Stimulated activated naive CD4-positive, alpha-beta T cell treated with Interleukin-2 at 50 U/mL for 16 hours (primary cell): ENCODE measurements at places on chromosomes 12 and 14.

DNA sequence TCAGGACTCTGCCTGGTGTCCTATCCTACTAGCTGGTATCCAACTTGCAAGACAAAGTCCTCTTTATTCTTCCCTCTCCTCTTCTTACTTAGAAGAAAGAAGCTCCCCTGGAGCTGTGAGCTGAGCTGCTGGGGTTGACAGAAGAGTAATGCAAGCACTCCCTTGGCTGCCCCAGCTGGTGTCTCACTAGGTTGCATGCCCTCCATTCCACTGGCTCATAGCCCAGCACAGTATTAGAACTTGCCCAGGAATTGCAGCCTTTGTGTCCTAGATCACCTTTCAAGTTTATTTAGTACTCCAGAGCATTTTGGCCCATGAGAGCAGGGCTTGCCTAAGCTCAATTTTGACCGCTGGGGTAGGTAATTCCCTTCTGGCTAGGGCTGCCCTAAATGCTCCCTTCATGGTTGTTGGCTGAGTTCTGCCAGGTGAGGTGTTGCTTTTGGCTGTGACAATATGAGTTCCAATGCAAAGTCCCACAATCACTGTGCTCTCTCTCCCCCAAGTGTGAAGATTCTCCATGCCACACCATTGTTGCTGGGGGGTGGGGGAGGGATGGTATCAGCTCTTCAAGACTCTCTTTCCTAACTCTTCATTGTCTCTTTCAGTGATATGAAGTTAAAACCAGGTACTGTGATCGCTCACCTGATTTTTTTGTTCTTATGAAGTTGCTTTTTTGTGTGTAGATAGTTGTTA is 317.4 kb upstream of the DDHD1 start:
- DNase-seq = no peak

GRCh38 chr14:73339206-73339605 is 101.9 kb downstream of the PAPLN start:
- DNase-seq = no peak

DNA sequence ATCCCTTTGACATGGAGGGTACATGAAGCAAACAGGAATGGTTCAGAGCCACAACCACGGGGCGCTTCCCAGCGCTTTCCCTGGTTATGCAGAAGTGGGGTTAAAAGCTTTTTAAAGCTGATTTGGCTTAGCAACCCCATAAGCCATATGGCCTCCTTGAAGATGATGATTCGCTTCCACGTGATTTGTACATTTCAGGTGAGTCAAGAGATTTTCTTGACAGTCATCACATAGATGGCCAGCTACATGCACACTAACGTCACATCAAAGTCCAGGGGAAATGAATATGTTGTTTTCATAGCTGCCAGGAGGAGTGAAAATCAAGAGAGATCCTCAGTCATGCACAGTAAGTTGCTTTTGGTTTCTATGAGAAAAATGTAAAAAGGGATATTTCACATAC is 309.7 kb downstream of the TMEM132D start:
- DNase-seq = no peak

- DNase-seq = no peak
Measured at GRCh38 chr14:49516286-49516685, 69.9 kb downstream of the RPS29 start.

- peak; percentile 59 for DNase-seq
Measured at GRCh38 chr14:77043177-77043983, 14.9 kb upstream of the IRF2BPL start.

DNA sequence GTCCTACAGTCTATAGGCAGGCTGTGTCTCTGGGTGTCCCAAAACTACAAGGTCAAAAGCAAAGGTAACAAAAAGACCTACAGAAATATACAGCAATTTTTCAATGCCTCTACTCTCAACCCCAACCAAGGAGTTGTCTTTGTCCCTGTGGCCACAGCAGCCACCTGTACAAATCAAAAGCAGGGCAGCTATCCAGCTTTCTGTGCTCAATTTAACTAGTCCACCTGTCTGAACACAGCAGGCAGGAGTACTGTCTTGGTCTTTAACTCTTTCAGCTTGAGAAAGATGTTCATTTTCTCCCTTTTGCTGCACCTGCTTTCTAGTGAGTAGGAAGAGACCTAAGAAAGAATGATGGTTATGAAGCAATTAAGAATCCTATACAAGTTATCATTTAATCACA is 19.7 kb downstream of the GDF11 start:
- no peak for DNase-seq

GRCh38 chr12:62613081-62613480 is 146.5 kb downstream of the MON2 start:
- DNase-seq = no peak

DNA sequence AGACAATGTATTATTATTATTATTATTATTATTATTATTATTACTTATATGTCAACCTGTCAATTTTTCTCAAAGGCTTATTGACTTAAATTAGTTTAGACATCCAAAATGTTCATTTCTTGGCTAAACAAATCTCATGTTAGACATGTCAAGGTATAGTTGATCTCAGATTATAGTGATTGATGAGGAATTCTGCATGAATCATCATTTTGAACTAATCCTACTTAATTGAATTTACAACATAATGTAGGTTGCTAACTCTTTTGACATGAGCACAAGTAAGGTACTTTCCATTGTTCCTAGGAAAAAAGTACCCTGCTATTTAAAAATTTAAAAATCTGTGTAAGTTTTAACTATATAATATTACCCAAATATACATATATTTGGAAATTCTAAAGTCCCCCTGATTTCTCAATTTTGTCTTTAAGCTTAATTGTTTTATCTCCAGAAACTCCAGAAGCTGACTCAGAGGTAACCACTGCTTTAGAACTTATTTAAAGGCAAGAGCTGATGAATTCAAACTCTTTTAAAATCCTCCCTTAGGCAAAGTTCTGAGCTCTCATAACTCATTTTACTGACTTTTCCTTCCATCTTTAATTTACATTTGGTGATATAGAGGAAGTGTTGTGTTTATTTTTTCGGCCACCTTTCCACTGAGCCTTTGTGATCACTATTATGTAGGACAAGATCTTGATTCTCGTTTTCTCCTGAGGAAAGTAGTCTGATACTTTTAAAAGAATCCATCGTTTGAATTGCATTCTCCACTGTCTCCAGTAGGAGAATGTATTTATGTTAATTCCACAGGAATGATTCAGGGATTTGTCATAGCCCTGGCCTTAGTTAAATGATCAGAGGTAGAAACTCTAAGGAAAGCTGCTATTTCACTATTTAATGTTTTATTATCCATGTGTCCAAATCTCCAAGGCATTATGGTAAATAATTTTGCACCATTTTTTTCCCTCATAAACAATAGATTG is 1304.5 kb downstream of the AACS start:
- no peak for DNase-seq

- DNase-seq = no peak
Measured at GRCh38 chr14:85516239-85517113, 13.5 kb upstream of the FLRT2 start.

DNA sequence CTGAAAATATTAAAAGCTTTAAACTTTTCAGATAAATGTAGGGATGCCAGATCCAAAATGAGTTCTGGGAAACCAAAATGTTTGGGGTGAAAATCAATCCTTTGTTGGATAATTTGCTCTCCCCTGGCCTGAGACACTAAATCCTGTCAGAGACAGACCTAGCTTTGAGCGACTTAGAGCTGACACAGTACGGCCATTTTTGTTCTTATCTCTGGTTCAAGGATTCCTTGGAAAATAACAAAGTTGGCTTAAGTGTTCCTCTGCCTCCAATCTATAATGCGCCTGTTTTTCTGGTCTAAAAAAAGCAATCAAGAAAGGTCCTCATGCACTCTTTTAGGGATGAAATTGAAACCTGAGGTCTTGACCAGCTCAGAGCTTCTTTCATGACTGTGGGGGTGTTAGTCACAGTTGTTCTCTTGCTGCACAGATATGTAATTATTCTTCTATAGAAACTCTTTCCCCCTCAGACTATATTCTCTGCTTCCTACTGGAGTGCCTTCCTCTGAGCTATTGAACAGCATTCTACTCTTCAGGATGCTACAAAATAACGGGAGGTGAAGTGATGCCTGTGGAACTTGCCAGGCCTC is 52.3 kb upstream of the EGLN3 start:
- DNase-seq = no peak

GRCh38 chr12:67647181-67647798 is 1.3 kb upstream of the DYRK2 start:
- DNase-seq = no peak

DNA sequence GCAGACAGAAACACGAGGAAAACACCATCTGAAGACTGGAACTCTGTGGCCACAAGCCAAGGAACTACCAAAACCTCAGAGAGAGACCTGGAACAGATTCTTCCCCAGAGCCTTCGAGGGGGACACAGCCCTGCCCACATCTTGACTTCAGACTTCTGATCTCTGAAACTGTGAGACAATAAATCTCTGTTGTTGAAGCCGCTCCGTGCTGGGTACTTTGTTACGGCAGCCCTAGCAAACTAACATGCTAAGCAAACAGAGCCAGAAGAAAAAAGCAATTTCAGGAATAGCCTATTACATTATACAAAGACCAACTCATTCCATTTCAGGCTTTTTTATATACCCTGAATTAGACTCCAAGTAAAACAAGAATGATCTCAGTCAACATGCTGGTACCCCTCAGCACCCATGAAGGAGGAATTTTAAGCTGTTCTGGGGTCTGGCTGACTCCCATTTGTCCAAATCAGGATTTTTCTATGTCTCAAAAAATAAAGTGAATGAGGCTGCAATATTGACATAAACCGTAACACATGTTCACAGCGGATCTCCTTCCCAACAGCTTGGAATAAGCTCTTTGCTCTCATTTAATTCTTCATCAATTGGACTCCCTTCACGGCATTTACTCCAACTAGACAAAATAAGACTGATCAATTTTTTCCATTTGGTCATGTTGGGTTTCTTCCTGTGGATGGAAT is 190.1 kb downstream of the FOXN3 start:
- no peak for DNase-seq

GRCh38 chr12:2112401-2112800 is 59.6 kb downstream of the CACNA1C start:
- no peak for DNase-seq

- DNase-seq = no peak
Measured at GRCh38 chr12:116002890-116003536, 274.5 kb downstream of the MED13L start.

DNA sequence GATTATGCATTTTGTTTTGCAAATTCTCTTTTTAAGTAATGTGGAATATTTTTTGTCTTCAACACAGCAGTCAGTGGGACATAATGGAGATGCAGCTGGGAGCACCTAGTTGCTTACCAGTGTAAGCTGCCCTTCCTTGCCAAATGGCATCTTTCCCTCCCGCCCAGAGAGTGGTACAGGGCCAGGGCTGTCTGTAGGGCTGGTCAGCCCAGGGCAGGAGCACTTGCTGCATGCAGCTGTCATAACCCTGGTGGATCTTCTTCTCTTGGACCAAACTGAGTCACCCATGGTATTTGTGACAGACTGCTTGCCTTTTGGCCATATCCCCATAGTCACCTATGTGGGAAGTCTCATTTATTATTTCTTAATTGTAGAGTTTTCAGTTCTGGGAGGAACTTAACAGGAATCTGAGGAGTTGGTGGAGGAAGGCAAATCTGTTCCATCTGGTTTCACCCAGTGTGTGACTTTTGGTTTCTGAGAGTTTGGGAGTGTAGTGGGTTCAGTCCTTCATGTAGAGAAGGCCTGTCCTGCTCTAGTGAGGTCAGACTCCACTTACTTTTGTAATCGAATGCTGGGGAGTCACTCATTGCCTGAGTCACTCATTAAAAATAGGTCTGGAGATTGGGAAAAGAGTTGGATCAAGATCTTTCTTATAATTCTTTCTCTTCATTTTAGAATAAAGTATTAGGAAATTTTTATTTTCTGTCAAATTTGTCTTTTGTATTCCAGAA is 62.0 kb upstream of the ASPG start:
- no peak for DNase-seq

- no peak for DNase-seq
Measured at GRCh38 chr12:19641235-19642080, 202.2 kb downstream of the AEBP2 start.

- no peak for DNase-seq
Measured at GRCh38 chr12:88111074-88111652, 30.7 kb downstream of the CEP290 start.

DNA sequence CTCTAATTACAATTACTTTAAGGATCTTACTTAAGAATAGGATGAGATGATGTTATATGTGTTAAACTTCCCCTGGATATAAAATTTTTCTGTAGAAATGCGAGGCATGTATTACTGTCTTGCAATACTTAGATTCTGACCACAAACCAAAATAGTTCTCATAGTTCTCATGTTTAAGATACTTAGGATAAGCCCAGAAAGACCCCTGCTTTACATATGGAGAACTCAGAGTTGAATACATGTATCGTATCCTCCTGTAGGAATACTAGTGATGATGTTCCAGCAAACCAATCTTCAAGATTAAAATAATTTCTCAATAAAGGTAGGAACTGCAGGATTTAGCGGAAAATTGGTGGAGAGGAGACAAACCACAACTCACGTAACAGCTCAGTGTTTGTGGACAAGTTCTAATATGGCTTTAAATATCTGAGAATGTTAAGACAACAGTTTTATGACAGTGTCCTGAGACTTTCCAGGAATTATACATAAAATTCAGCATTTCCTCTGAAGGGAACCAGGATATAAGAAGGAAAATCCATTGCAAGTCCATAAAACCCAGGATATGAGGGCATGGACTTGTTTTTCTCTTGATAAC is 114.7 kb upstream of the CRY1 start:
- no peak for DNase-seq
